ENCODE measurements at places on chromosomes 12 and 14. TPM values are rescaled to one million over a fixed set of nuclear protein-coding genes. Genes with fewer than 3 reads are reported as not detected.

Gene PRB2
- not detected for polyA plus RNA-seq

Gene PRH2
- 0.31 TPM for polyA plus RNA-seq

Gene FOXM1
- 1.6 TPM for polyA plus RNA-seq

Gene ATP5F1B
- polyA plus RNA-seq, result 537 TPM

Gene GPN3
- 26.9 TPM for polyA plus RNA-seq

Gene SLC10A1
- not detected for polyA plus RNA-seq
